ENCODE measurements at places on chromosomes 3 and 15.
A peak's percentile ranks its signal among the peaks of the same experiment; 100 is the strongest.

DNA sequence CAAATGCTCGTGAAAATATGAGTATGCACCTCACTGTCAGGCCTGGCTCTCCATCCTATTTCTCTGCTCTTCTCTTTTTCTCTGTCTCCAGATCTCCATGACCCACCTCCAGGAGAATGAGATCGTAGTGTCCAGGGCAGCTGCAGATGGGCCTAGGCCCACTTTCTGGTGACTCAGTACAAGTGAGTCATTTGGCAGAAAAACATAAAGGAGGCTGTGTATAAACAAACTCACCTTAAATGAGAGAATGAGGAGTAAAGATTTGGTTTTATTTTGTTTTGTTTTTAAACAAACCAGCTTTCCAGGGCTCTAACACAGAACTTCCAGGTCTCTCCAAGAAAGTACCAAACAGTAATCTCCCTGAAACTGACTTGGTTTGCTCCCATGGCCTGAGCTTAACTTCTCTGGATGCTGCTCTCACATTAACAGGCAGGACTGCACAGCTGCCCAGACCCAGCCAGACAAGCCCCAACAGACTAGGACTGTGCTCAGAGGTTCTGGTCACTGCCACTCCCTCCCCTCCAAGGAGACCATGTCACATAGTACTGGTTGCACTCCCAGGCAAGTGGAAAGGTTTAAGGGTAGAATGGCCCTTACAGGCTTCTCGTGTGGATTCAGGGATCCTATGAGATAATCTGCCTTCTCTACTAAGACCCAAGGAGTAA is 1.5 kb upstream of the HEG1 start:
- no peak for DNase-seq

DNA sequence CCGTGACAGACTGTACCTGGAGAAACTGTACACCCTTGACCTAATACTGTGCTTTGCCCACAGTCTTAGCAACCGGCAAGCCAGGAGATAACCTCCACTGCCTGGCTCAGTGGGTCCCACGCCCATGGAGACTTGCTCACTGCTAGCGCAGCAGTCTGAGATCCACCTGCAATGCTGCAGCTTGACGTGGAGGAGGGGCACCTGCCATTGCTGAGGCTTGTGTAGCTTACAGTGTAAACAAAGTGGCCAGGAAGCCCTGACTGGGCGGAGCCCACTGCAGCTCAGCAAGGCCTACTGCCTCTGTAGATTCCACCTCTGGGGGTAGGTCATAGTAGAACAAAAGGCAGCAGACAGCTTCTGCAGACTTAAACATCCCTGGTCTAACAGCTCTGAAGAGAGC is 189.3 kb downstream of the EDEM1 start:
- DNase-seq, result no peak

GRCh38 chr3:190538288-190538687 is 24.4 kb downstream of the IL1RAP start:
- DNase-seq, result no peak

- DNase-seq, result no peak
These were observed 72.0 kb upstream of the BLM start for GRCh38 chr15:90644952-90645725.

- no peak for DNase-seq
These were observed 85.8 kb upstream of the CACNA2D3 start for GRCh38 chr3:54036543-54036942.

DNA sequence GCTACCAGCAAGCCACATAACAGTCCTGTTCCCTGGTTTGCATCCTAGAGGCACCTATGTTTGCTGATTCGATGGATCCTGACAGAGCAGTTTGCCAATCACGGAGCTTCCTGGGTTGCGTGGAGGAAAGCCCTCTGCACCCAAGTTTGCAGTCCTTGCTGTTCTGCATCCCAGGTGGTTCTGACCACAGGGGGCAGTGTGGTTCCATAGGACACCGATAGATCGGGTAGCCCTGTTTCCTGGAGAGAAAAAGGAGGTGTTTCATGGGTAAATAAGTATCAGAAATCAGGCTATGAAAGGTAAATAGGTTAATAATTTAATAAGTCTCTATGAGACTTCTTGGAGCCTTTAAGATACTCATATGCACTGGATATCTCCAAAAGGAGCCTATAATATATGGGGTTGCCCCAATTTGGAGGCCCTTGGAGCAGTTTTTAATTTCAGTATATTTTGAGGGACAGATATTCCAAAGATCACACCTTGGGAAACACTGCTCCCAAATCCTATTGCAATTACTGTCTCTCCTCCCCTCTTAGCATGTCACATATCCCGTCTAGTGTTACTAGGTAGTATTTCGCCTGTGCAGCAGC is 194.6 kb upstream of the TPM1 start:
- peak; percentile 87 for DNase-seq

- no peak for DNase-seq
These were observed 182.0 kb downstream of the STT3B start for GRCh38 chr3:31714495-31715280.

GRCh38 chr3:107956991-107957900 is 133.6 kb downstream of the CD47 start:
- peak; percentile 10 for DNase-seq

- no peak for DNase-seq
These were observed 799 bp downstream of the VPS33B start for GRCh38 chr15:91021516-91022074.

- no peak for DNase-seq
These were observed 352.0 kb downstream of the GAP43 start for GRCh38 chr3:115975353-115975752.

GRCh38 chr15:28909958-28910500 is 24.3 kb downstream of the APBA2 start:
- DNase-seq, result no peak

- peak; percentile 40 for DNase-seq
These were observed 319 bp downstream of the LNP1 start for GRCh38 chr3:100401674-100402041.

- no peak for DNase-seq
These were observed 53.0 kb upstream of the CGNL1 start for GRCh38 chr15:57323299-57323805.

GRCh38 chr3:55709411-55710012 is 222.4 kb upstream of the WNT5A start:
- DNase-seq, result no peak

- DNase-seq, result no peak
These were observed 23.1 kb upstream of the MTHFS start for GRCh38 chr15:79919749-79920511.

DNA sequence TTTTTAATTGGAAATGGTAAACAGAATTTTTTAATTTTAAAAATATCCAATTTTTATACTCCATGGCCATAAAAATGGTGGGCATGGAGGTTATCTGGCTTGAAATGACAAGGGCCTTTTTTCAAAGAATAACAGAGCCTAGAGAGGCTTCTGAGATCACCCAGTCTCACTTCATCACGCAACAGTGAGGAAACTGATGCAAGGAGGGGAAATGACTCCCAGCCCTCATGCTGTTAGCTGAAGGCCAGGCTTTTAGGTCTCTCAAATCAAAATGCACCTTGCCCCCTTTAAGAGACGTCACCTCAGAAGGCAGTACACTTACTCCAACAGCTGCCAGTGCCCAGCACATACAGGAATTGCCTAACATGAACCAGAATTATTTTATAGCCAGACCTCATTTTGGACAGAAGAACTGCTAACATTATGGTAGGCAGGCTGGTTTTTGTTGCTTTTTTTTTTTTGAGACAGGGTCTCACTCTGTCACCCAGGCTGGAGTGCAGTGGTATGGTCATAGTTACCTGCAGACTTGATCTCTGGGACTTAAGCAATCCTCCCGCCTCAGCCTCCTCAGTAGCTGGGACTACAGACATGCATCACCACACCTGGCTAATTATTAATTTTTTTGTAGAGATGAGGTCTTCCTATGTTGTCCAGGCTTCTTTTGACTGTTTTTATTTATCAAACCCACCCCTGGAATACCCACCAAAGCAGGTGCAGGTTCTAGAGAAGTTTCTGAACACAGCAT is 9.1 kb downstream of the RAB43 start:
- no peak for DNase-seq

GRCh38 chr3:108833611-108834010 is 11.0 kb downstream of the TRAT1 start:
- no peak for DNase-seq

DNA sequence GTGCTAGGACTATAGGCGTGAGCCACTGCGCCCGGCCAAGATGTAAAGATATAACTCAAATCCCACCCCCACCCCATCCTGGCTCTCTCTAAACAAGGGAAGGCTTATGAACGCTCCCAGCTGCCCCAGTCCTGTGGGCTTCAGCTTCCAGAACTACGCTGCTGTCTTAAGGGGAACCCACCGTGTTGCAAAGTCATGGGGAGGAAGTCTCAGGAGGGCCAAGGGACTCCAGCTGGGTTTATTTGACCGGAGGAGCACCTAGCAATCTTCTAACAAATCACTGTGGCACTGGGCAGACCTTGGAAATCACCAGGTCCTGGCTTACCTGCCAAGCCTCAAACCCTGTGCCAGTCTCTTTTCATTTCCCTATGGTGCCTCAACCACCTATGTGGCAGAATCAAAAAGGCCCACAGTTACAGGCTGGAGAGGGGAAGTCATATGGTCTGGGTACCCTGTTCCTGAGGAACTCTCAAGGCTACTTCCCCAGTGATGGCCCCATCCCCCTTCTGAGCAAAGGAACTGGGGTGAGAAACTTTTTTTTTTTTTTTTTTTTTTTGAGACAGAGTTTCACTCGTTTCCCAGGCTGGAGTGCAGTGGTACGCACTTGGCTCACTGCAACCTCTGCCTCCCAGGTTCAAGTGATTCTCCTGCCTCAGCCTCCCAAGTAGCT is 83.4 kb downstream of the RBPMS2 start:
- peak; percentile 40 for DNase-seq

- DNase-seq, result no peak
These were observed 12.8 kb upstream of the CCNL1 start for GRCh38 chr3:157172746-157173145.

- DNase-seq, result no peak
These were observed 902 bp downstream of the P2RY13 start for GRCh38 chr3:151328298-151328995.

GRCh38 chr15:57019496-57020160 is 101.2 kb downstream of the TCF12 start:
- DNase-seq, result no peak

DNA sequence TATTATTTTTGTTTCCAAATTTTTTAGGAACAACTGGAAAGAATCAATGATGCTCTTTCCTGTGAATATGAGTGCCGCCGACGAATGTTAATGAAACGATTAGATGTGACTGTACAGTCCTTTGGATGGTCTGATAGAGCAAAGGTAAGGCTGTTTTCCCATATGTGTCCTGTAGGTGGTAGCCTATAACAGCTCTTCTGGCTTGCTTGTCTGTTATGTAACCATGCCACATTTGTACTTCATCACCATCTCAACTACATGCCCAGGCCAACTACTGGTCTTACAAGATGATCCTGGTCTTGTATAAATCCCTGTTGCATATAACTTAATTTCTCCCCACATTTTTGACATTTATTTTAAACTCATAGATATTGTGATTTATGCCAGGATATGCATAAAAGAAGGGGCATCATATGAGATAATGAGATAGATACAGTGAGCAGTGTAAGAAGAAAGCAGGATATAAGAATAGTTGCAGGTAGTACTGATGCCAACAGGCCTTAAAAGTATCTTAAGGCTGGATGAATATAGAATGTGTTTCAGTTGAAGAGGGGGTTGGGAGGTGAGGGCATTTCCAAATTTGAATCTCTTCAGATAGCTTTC is 20.3 kb downstream of the FAM98B start:
- DNase-seq, result no peak

- DNase-seq, result no peak
These were observed 411.7 kb downstream of the MAGI1 start for GRCh38 chr3:65627062-65627461.

DNA sequence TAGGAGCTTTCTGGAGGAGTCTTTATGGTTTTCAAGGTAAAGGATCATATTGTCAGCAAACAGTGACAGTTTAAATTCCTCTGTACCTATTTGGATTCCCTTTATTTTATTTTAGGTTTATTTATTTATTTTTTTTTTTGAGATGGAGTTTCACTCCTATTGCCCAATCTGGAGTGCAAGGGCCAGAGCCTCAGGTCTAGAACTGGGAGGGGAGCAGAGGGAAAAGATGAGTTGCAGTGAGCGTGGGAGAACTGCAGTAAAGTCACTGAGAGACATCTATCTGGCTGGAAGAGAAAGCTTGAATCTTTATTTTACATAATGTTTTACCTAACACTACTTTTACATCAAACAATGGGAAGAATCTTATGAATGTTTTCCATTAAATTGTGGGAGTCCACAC is 49.5 kb upstream of the GK5 start:
- no peak for DNase-seq

GRCh38 chr3:35648347-35648746 is 9.0 kb downstream of the ARPP21 start:
- DNase-seq, result no peak

- DNase-seq, result no peak
These were observed 11.0 kb downstream of the KCTD6 start for GRCh38 chr3:58502872-58503271.

DNA sequence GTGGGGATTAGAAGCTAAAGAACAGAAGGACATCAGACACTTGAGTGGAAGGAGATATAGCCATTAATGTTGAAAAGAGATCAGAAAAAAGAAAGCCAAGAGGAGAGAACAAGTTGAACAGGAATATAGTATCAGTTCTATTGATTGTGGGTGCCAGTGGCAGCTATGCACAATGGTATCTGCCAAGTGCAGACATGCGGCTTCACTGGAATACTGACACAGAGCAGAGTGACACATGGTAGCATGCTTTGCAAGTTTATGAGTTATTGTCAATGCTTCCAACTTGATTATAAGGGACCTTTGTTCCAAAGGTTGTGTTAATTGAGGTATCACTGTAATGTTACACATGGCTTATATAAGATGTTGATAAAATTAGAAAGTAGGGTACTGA is 42.0 kb upstream of the TP63 start:
- no peak for DNase-seq

GRCh38 chr3:97515076-97515475 is 249.5 kb upstream of the ARL6 start:
- DNase-seq, result no peak

GRCh38 chr3:51338632-51339031 is 46.5 kb upstream of the MANF start:
- no peak for DNase-seq

- DNase-seq, result no peak
These were observed 50.6 kb upstream of the NMNAT3 start for GRCh38 chr3:139728414-139728813.

- DNase-seq, result no peak
These were observed 1085.2 kb downstream of the NSUN3 start for GRCh38 chr3:95148107-95148506.

- DNase-seq, result no peak
These were observed 591.8 kb downstream of the EPHA3 start for GRCh38 chr3:89699229-89699628.

- no peak for DNase-seq
These were observed 10.1 kb downstream of the CRTC3 start for GRCh38 chr15:90539789-90540188.
